Spleen (tissue), 13 donors: ENCODE measurements at places on chromosomes 11 and 22. TPM values are rescaled to one million over a fixed set of nuclear protein-coding genes. Genes with fewer than 3 reads are reported as not detected.

DNA sequence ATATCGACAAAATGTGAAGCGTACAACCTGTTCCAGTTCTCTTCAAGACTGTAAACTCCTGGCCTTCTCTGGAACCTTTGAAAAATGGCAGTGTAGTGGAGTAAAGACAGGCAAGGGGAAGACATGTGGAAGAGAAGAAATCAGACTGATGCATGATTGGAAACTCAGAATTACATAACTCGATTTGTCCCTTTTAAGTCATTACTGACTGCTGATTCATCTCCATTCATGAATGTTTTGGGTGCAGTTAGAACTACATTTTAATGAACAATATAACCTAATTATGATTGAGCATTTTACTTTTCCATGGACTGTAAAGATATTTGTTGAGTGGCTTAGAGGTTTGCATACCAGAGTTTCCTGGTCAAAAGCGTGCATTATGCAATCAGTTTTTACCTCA, 32.9 kb downstream of the FAT3 start:
- H3K4me3 ChIP-seq: no peak overlapping the region
- H3K27ac ChIP-seq: no peak overlapping the region

- H3K36me3 ChIP-seq: no peaks in the 10 kb centered on the region
- no peak for DNase-seq
- no peak overlapping the region for H3K27ac ChIP-seq
- H3K4me1 ChIP-seq: no peaks in the 10 kb centered on the region
- no peak overlapping the region for H3K4me3 ChIP-seq
These were observed 93.8 kb downstream of the MIAT start for GRCh38 chr22:26751217-26751616.

The TMEM191C gene
- total RNA-seq: 3.2 TPM

DNA sequence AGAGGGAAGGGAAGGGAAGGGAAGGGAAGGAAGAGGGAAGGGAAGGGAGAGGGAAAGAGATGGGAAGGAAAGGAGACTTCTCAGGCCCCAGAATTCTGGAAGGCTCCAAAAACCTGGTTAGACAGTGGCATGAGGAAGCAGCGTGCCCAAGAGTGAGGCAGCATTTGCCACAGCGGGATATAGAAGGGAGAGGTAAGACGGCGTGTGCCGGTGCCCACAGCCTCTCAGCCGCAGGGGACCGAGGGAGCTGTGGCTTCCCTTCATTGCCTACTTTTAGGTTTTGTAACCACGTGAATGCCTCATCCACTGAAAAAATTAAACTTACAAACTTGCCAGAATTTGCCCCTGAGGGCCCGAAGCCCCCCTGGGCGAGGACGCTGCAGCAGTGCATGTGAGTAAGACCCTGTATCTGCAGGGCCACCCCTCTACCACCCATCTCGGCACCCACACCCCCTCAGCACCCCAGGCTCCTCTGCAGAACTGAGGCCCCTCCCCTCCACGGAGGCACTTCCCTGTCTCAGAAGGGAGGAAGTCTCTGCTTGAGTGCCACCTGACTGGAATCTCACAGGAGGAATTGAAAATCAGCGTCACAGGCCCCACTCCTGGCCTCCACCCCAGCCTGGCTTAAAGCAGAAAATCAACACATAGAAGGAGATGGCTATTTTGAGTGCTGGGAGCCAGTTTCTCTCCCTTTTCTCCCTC, 58.1 kb downstream of the LINC01488 start:
- no peak overlapping the region for H3K4me3 ChIP-seq
- DNase-seq: peak; percentile 76
- H3K4me1 ChIP-seq: peaks cover 27% of the 10 kb centered on the region
- no peaks in the 10 kb centered on the region for H3K36me3 ChIP-seq
- H3K27me3 ChIP-seq: peaks cover 4% of the 10 kb centered on the region

The FOXR1 gene
- total RNA-seq: not detected

The SDF2L1 gene
- 29.9 TPM for total RNA-seq

DNA sequence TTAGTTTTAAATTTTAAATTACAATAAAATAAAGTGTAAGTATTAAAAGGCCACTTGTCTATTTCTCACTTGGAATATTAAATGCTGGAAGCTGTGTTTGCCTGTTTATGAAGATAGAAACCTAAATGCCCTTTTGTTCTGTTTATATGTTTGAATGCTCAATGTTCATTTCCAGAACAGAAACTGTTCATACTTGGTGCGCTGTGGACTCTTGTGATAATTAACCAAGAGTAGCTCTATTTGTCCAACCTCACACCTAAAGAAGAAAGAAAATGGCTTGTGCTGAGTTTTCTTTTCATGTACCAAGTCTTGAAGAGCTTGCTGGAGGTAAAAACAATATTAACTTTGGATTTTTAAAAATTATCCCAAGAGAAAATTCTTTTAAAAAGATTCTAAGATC, 5.7 kb downstream of the C11orf54 start:
- H3K36me3 ChIP-seq: peaks cover 25% of the 10 kb centered on the region
- H3K27ac ChIP-seq: no peak overlapping the region
- H3K27me3 ChIP-seq: no peaks in the 10 kb centered on the region
- no peak for DNase-seq
- H3K4me3 ChIP-seq: no peak overlapping the region
